ENCODE measurements at places on chromosomes 3 and 15.

DNA sequence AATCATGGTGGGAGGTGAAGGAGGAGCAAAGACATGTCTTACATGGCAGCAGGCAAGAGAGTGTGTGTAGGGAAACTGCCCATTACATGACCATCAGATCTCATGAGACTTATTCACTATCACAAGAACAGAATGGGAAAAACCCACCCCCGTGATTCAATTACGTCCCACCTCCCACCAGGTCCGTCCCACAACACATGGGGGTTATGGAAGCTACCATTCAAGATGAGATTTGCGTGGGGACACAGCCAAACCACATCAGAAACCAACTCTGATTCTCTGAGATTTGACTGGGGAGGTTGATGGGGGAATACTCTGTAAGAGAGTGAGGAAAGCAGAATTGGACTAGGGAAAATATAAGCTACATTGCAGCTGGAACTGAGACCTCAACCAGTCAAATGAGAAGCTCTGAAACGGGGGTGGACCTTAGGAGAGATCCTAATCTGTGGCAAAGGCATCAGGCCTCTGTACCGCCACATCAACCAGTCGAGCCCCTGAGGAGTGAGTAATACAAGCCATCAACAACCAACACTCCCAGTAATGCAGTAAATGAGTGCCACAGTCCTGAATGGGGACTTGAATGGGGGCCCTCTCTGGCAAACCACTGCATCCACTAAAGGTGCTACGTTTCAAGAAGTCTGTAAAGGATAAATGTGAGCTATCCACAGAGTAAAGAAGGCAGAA, 207.9 kb upstream of the GADL1 start:
- no peak for DNase-seq

DNA sequence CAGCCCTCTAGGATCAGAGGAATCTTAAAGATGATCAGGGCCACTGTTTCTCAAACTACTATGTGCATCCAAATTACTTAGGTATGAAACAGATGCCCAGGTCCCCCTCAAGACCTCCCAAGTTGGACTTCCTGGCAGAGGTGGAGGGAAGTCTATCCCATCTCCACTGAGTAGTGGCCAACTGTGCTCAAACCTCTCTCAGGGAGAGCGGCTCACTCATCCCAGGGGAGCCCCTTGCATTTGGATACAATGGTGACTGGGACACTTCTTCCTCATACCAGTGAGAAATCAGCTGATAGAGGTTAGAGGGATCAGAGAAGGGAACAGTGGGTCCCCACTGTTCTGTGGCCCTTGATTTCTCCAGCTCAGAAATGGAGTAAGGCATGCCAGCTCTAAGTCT, 8.7 kb upstream of the WNT7A start:
- DNase-seq: no peak

- no peak for DNase-seq
These were observed 87.6 kb downstream of the P2RY1 start for GRCh38 chr3:152922554-152922953.

DNA sequence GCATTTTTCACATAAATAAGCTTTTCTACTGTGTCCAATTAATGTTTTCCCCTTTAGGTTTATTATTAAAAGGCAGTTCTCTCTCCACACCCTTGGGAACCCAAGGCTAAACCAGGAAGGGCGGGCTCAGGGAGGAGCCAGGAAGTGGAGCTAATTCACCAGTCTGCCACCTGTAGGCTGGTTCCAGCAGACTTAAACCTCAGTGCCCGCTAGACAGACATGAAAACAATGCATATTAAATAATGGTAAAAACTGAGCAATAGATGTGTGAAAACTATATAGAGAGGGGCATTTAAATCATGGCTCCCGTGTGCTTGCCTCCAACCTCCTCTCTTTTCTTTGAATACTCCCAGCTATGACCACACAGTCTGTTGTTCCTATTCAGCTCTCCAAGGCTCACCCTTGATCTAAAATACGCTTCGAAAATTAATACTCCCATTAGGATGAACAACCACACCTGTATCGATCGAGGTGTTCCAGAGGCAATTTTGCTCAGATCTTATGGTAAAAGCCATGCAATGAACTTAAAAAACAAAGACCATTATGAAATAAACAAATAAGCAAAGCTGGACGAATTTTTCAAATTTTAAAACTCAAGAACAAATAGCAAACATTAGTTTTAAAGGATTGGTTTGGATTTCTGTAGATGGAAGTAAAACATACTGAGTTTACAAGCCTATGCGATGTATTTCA, 253.3 kb downstream of the TJP1 start:
- DNase-seq: no peak

GRCh38 chr3:4341336-4341675, 38.1 kb downstream of the SETMAR start:
- DNase-seq: no peak

- no peak for DNase-seq
These were observed 175.0 kb downstream of the RPLP1 start for GRCh38 chr15:69627548-69628158.

- no peak for DNase-seq
These were observed 182.9 kb downstream of the AKAP13 start for GRCh38 chr15:85563328-85563727.

- DNase-seq: no peak
These were observed 44.5 kb downstream of the POC1A start for GRCh38 chr3:52109611-52110301.

- no peak for DNase-seq
These were observed 18.1 kb downstream of the METTL6 start for GRCh38 chr3:15409239-15409638.

GRCh38 chr15:44157679-44158078, 37.4 kb downstream of the FRMD5 start:
- no peak for DNase-seq

GRCh38 chr3:79361748-79362378, 405.9 kb downstream of the ROBO1 start:
- DNase-seq: no peak

DNA sequence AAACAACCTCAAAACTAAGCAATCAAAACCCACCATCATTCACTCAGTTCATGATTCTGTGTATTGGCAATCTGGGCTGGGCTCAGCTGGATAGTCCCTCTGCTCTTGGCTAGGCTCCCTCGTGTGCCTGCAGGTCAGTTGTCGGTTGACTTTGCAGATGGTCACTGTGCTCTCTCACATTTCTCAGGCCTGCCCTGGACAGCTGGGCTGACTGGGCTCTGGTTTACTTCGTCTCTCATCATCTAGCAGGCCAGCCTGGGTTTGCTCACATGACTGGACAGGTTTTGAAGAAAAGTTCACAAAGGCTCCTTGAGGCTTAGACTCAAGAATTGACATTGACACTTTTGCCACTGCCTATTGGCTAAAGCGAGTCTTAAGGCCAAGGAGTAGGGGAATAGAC, 105.0 kb upstream of the CTNNB1 start:
- no peak for DNase-seq

DNA sequence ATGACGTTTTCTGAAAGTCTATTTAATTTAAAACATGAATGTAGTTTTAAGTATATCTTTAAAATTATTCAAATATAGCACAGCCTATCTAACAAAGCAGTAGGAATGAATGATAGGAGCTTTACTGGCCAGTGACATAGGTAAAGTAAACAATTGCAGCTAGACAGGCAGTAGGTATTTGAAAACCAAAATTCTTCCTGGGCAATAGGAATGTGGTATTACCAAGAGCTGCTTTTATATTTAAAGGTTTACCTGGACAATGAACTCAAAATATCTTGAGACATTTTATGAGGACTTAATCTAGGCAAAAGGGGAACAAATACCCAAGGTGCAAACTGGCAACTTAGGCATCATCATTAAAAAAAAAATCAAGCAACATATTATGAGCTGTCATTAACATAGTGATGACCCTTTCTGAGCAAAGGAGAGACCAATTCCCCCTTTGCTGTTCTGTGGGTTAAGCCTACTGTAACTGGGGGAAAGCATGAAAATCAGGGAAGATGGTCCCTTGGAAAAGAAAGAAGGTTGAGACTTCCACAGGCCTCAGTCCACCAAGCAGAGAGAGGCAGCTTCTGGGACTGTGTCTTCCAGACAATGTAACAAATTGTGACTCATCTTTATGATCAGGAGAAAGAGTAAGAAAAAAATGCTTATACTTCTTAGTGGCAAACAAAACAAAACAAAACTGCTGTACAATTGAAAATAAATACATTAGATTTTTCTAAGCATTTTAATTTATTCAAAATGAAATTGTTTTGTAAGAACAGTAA, 12.9 kb downstream of the ISL2 start:
- no peak for DNase-seq

DNA sequence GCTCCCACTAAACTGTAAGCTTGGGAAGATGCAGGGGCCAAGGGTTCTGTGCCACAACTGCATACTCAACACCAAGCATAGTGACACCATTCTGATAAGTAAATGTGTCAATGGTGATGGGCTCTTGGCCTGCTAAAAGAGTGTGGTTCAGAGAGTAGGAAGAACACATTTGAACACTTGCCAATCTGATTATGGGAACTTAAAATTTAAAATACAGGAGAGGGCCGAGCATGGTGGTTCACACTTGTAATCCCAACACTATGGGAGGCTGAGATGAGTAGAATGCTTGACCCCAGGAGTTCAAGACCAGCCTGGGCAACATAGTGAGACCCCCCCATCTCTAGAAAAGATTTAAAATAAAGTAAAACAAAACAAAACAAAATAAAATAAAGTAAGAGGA, 34.1 kb downstream of the PTPN9 start:
- no peak for DNase-seq

DNA sequence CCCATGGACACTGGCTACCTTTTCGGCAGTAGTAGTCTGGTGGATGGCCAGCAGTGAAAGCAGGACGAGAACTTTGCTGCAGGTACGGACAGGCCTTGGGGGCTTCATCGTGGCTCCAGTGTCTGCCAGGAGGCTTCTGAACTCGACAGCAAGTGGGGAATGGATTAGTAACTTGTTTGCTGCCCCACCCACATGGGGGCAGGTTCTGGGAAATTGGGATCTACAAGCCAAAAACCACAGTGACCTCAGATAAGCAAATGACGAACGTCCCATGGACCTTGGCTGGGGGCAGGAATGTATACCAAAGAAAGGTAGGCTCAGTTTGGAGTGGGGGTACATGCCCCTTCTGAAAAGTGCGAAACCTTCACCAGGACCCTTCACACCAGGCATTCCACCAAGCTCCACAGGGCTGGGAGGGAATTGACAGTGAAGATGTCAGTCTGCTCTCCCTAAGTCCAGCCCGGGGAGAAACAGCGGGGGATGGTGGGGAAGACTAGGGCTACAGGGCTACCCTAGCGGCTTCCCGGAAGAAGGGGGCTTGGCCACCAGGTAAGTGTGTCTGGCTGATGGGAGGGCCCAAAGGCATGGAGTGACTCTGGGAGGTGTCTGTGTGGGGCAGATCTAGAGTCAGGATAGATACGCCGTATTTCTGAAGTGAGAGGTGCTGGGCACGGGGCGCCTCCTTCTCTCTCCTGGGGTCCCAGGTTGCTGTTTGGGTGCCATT, at the start of gene ITIH4:
Gene ITIH4 (minus strand): TSS at position 138 of the 724 bp plus-strand sequence. CDS start 30 bp downstream, at position 108.
- no peak for DNase-seq

DNA sequence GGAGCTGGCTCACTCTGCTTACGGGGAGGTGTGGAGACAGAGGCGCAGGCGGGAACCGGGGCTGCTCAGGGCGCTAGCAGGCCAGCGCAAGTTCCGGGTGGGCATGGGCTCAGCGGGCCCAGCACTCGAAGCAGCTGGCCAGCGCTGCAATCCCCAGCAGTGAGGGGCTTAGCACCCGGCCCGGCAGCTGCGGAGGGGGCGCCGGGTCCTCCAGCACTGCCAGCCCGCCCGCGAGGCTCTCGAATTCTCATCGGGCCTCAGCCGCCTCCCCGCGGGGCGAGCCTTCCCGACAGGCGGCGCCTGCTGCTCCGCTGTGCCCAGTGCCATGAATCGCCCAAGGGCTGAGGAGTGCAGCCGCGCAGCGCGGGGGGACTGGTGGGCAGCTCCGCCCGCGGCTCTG, 78.6 kb upstream of the MITF start:
- DNase-seq: no peak

DNA sequence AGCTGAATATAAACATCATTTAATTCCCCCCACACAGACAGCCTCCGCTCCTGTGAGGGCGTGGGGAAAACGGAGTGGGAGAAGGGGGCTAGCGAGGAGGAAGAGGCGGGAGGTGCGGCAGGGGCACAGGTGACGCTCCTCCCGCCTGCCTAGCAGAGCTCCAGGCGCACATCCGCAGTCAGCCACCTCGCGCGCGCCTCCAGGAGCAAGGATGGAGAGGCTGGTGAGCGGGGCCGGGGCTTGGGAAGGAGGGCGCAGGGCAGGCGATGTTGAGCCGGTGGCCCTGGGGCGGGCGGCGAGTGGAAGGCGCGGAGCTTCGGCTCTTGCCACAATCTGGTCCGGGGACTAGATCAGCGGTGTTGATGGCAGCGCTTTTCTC, at the start of gene CD200:
Gene CD200 (plus strand): TSS at position 155 of the 379 bp plus-strand sequence. CDS start 57 bp downstream, at position 212.
- no peak for DNase-seq

DNA sequence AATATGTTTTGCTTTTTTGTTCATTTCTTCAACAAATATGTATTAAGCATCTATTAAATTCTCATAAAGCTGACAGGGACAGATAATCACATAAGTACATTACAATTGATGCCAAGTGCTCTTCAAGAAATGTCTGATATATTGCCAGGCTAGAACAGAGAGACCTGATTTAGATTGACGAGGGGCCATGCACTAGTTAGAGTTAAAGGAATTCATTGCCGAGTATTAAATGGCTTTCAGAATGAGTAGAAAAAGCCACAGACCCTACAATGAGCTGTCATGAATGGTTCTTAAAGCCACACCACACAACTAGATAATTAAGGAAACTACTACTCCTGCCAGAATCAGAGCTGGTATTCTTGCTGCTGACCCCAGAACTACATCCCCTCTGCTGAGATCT, 250.2 kb upstream of the MME start:
- DNase-seq: no peak

GRCh38 chr15:39719109-39719508, 63.5 kb downstream of the FSIP1 start:
- no peak for DNase-seq

DNA sequence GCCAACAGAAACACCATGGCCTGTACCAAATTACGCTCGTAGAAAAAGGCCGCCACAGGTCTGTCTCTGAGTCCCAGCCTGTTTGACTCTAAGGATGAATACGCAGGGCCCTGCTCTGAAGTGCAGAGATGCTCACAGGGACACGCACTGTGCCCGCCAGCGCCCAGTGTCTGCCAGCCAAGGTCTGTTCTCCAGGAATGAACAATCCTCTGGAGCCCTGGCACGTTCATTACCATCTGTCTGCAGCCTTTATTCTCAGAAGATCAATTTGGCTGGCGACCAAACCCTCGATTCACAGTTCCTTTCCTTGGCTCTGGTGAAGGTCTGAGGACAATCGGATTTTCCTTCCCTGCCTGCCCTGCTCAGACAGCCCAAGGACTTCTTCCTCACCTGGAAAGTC, 66.3 kb downstream of the NIPA2 start:
- no peak for DNase-seq

- no peak for DNase-seq
These were observed 1.5 kb upstream of the SMAD3 start for GRCh38 chr15:67063689-67064606.

- DNase-seq: no peak
These were observed 762.0 kb downstream of the GBE1 start for GRCh38 chr3:80999481-80999880.

DNA sequence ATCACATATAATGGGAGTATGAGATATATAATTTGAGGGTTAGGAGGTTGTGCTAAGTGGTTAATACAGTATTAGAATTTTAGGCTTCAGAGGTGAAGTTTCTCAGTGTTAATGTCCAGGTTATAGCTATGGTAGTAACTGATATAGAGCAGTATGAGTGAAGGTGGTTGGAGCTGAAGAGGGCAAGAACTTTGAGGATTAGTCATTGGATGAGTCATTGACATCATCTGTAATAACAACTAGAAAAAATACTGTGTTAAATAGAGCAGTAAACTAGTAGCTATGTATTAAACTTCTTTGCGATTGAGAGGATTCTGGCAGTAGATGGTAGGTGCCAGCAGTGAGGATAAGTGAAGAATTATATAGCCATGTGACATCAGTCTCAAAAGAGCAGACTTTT, 47.5 kb upstream of the EIF3J start:
- no peak for DNase-seq
